ENCODE measurements at places on chromosomes 1 and 21. TPM values are rescaled to one million over a fixed set of nuclear protein-coding genes. Genes with fewer than 3 reads are reported as not detected.

KCNK2 gene
- polyA plus RNA-seq, result 2.0 TPM

HTR6 gene
- polyA plus RNA-seq, result 0.97 TPM

RIIAD1 gene
- polyA plus RNA-seq, result not detected

CELA2A gene
- polyA plus RNA-seq, result 0.35 TPM

LRRC53 gene
- polyA plus RNA-seq, result not detected

MATN1 gene
- 0.21 TPM for polyA plus RNA-seq

EPHA2 gene
- polyA plus RNA-seq, result 25.0 TPM

SLC30A10 gene
- 0.16 TPM for polyA plus RNA-seq

LRRC42 gene
- polyA plus RNA-seq, result 38.6 TPM

MYOC gene
- polyA plus RNA-seq, result 0.23 TPM

CASQ2 gene
- 0.42 TPM for polyA plus RNA-seq

FAM110D gene
- polyA plus RNA-seq, result 1.3 TPM

Measured in left renal cortex interstitium (tissue), 4 donors.